ENCODE measurements at places on chromosomes 1 and 21.

DNA sequence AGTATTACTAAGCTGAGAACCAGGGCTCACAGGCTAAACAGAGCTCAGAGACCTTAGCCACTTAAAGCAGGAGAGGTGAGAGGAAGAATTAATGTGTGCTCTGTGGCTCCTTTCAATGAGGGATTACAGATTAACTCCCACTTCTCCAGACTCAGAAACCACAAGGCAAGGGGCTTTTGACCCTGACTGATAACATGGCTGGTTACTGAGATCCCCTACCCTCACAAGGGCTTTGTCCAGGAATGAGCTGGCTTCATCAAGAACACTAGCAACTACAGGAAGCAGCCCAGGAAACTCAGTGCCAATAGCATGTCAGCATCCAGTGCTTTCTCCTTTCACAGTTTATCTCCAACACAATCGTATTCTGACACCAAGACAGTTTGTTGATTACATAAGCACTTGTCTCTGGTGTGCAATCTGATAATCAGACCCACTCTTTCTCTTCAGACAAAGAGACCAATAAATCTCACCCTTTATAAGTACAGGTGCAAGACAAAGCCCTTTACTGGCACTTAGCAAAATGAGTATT lies 38.8 kb downstream of the ERI3 start:
- DNase-seq = no peak

DNA sequence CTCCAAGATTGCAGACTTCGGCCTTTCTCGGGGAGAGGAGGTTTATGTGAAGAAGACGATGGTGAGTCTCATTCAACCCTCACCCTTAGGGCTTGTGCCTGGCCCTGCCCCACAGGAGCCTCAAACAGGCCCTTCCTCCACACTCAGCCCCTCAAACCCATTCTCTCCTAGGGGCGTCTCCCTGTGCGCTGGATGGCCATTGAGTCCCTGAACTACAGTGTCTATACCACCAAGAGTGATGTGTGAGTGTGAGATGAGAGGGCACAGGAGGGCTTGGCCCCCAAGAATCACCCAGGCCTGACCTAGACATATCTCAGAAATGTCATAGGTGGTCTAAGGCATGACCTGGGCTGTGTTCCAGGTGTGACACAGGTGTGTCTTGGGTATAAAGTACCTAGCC lies 18.3 kb upstream of the MPL start:
- DNase-seq = no peak

DNA sequence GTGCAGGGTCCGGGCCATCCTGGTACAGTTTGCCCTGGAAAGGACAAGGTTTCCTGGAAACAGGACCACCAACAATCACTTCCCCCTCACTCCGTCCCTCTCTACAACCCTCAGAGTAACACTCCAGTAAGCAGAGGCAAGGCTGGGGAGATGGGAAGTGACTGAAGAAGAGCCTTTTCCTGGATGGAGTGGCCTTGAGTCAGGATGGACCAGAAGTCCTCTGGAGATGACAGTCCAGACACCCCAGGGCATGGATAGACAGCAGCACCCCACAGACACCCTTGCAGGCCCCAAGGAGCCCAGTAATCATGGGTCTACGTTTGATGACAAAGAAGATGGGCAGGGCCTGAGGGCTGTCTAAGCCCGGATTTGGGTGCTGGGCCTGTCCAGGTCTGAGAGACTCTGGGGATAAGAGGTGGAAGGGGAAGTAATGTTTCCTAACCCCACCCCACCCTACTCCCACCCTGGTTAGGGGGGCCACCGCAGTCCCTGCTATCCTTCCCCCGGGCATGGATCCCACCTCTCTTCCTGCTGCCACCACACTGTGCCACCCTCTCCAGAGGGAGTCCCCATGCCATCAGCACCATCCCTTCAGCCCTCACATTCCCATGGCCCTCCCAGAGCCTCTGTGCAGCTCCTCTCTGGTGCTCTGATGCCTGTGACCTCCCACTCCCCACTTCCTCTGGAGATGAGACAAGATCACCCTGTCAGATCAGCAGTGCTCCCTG lies 7.2 kb upstream of the S100A8 start:
- no peak for DNase-seq

- no peak for DNase-seq
Observed at GRCh38 chr1:199310708-199311107, 671.9 kb downstream of the PTPRC start.

Data from stimulated activated CD8-positive, alpha-beta memory T cell treated with anti-CD3 and anti-CD28 coated beads, Interleukin-7, amount 100 ng/mL, for 24 hours (primary cell).